ENCODE measurements at places on chromosomes 12 and 14. TPM values are rescaled to one million over a fixed set of nuclear protein-coding genes. Genes with fewer than 3 reads are reported as not detected.

The CATSPERB gene
- 6.7 TPM for total RNA-seq

The ARL1 gene
- total RNA-seq = 37.9 TPM

The RASSF8 gene
- total RNA-seq = not detected

The HOTAIR gene
- total RNA-seq = not detected

The MYL2 gene
- not detected for total RNA-seq

Measured in CD4-positive, alpha-beta memory T cell (primary cell).